ENCODE measurements at places on chromosomes 1 and 21.

GRCh38 chr1:46960250-46960649 is 19.0 kb upstream of the CYP4A11 start:
- no peak for DNase-seq

- DNase-seq = no peak
Observed at GRCh38 chr21:37595944-37596343, 229.4 kb downstream of the DYRK1A start.

DNA sequence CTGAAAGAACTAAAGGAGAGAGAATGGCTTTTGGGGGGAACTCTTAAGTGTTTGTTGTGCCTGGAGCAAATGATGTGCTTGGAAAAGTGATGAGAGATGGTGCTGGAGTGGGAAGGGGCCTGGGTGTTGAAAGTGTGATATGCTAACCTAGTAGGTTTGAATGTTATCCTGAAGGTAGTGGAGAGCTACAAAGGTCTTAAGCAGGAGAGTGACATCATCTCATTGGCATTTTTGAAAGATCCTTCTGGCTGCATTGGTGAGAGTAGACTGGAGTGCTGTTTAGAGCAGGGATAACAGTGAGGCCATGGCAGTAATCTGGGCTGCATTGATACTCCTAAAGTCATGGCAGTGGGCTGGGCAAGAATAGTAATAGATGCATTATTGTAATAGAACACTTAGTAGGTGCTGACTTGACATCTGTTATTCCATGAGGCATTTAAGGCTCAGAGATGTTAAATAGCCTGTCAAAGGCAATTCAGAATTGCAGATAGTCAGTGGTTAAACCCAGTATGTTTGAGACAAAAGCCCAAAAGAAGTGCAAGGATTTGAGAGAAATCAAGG is 44.5 kb downstream of the MDM4 start:
- no peak for DNase-seq

GRCh38 chr1:33030575-33030974 is 6.1 kb downstream of the AK2 start:
- DNase-seq = no peak

DNA sequence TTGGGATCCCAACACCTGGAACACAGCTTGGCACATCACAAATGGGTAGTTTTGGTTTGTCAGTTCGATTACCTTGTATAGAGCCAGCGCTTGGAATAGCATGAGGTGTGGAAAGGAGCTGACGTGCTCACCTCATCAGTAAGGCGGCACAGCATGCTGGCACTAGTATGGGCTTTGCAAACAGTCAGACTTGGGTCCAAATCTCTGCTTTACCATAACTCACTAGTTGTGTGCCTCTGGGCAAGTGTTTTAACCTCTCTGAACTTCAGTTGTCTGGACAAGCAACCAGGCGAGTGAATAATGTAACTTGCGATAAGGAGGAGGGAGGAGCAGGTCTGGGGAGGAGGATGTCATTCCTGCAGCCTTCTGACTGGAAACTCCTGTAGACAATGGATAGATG is 26.3 kb upstream of the NEK2 start:
- DNase-seq = no peak

GRCh38 chr1:110626889-110627288 is 20.7 kb upstream of the KCNA2 start:
- DNase-seq = no peak

GRCh38 chr1:166053395-166053794 is 113.4 kb downstream of the FAM78B start:
- no peak for DNase-seq

DNA sequence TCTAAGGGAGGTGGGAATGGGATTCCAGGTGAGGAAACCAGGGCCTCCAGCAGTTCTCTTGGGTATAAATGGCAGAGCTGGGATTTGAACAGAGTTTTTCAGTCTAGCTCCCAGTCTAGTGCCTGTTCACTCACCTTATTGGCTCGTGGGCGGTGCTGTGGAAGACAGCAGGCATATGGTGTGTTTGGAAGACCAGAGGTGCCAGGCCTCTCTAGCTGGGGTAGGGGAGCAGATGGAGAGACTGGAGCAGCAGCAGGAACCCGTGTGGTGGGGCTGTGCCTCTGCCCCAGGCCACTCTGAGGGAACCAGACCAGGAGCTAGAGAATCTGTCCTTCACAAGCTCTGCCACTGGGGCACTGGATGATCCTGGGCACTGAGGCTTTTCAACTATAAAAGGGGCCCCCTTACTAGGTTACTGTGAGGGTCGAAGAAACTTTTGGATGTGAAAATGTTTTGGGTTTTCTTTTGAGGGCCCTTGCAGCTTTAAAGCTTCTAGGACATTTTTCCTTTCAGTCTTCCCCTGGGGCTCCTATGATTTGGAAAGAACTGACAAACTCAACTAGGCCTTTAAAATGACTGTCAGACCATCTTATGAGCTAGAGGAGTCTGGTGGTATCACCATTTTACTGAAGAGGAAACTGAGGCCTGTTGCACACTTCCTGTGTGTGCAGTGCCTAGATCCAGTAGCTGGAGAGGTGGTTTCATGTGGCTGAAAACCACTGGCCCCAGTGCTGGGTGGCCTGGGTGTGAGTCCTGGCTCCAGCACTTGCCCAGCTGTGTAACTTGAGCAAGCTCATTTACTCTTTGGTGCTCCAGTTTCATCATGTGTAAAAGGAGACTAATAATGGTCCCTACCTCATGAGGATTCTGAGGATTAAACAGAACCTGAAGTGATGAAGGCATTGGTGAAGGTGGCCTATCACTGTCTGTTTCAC is 6.1 kb downstream of the DMRTB1 start:
- no peak for DNase-seq

- no peak for DNase-seq
Observed at GRCh38 chr1:184596950-184597645, 157.6 kb downstream of the EDEM3 start.

DNA sequence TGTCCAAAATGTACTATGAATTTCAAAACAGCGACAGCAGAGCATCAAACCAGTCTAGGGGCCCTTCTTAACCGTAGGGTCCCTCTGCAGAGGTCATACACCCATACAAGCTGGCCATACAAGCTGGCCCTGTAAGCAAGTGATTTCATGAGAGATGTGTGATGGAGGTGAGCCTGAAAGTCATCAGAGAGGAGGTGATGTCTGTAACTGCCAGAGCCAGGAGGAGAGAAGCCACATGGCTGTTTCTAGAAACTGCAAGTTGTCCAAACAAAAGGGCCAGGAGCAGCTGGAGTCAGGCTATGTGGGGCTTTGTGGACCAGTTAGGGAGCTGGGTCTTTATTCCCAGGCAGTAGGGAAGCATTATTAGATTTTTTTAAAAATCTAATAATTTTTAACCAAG is 14.8 kb upstream of the SERINC2 start:
- no peak for DNase-seq

DNA sequence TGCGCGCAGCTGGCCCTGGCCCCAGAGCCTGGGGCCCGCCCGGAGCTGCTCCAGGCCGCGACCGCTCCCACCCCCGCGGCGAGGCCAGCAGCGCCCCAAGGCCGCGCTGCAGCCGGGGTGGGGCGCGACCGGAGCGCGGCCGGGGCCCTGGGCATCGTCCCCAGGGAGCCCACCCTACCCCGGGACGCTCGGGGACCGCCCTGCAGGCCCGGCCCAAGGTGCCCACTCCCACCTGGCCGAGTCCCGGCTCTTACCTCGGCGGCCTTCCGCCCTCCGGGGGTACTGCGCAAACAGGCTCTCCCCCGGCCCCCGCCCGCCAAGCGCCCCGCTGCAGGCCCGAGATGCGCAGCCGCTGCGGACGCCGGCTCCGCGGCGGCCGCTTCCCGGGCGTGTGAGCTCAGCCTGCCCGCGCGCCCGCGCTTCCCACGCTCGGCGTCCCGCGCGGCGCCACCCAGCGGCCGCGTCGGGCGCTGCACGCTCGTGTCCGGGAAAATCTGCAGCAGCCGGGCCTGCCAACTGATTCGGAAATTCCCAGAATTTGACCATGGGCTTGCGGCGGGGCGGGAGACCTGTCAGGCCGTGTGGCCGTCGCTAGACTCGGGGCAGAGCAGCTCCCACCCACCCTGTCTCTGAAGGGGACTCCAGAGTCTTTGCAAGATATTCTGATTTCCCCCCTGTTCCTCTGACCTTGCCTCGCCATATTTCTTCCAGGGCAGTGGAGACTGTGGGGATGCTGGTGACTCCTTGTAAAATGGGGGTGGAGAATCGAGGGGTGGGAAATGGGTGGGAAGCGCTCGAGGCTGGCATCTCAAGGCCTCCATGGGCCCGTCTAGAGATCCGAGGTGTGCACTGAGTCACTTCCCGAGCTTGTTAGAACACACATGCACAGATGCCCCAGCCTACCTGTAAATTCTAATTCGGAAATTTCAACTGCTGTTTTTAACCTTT is 41.9 kb downstream of the CD34 start:
- no peak for DNase-seq
